ENCODE measurements at places on chromosomes 4 and X. TPM values are rescaled to one million over a fixed set of nuclear protein-coding genes. Genes with fewer than 3 reads are reported as not detected.

PCDH10 gene
- 0.44 TPM for total RNA-seq

UGT2B10 gene
- not detected for total RNA-seq

MGAT4D gene
- total RNA-seq = not detected

PDZD4 gene
- total RNA-seq = 7.1 TPM

CSAG3 gene
- not detected for total RNA-seq

NPY1R gene
- total RNA-seq = 4.0 TPM

TCEAL9 gene
- total RNA-seq = 43.3 TPM

DNA sequence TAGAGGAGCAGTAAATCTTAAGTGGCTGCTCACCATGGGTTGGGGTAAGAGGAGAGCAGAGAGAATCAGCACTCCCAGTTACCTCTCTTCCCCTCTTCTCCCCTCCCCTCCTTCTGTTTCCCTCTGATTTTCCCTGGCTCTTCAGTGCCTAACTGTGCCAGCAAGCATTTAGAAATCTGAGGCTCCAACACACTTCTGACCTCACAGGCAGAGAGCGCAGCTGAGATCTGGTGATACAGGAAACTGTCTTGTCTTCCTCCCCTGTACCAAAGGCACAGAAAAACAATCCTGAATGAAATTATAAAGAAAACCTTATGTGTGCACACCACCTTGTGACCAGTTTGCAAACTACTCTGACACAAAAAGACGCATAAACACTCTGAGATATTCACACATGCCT, 82.4 kb upstream of the SMIM10 start:
- DNase-seq = no peak

DNA sequence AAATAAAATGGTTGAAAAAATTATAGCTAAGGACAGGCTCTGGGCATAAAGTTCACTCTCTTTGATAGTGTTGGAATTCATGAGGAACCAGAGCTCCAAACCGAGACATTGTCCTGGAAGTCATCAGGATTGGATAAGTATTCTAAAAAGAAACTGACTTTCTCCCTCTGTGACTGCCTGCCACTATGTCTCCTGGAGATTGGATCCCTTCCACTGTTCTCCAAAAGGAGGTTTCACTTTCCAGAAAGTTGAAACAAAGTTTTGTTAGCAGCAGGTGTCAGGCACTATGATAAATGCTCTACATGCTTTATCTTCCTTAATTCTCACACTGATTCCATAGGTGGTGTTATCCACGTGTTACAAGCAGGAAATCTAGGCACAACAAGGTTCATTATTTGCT, 16.8 kb downstream of the BANK1 start:
- no peak for DNase-seq

DNA sequence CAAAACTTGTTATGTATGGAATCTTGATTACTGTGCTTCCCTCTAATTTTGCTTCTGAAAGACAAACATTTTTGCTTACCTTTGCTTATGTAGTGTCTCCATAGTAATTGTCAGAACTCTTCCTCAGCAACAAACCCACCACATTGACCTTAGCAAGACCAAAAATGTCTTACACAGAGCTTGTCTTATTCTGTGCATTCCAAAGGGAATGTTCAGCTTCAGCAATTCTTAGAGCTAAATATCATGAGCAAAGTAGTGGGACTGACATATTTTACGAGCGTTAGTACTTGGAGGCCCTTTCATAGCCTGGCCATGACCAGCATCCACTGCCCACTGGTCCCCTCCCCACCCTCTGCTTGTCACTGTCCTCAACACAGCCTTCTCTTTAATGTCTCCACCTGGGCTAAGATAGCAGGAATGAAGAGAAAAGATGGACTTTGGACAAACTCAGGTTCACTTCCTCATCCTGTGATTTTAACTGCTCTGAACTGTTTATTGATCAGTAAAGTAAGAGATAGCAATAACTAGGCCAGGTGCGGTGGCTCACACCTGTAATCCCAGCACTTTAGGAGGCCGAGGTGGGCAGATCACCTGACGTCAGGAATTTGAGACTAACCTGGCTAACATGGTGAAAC, 15.5 kb upstream of the SH3D19 start:
- DNase-seq = no peak

DNA sequence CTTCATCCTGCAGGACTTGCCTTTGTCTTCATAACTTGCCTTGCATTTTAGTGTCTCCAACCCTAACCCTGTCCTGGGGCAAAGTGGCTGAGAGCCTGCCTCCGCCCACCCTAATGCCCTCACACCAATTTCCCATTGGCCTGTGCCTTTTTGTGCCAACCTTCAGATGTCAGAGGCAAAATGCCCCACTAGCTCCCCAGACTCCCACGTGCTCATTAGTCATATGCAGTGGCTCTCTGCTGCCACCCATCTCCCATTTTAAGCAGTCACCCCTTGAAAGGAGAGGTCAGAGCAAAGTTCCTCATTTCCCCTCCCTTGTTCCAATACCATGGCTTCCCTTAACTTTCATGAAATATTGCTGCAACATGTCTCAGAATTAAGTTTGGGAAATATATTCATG, 74.8 kb upstream of the PASD1 start:
- no peak for DNase-seq

GRCh38 chr4:21307709-21308108, 607.5 kb downstream of the PACRGL start:
- DNase-seq = no peak

- DNase-seq = no peak
Observed at GRCh38 chr4:7239101-7239820, 46.9 kb downstream of the SORCS2 start.
